Non-pigmented ciliary epithelial cell (primary cell): ENCODE measurements at places on chromosomes 3 and 15.

GRCh38 chr3:25493246-25493645 is 65.2 kb downstream of the RARB start:
- DNase-seq = no peak

- peak; percentile 20 for DNase-seq
Measured at GRCh38 chr3:115518100-115518852, 105.0 kb upstream of the GAP43 start.

- DNase-seq = no peak
Measured at GRCh38 chr3:195044411-195044810, 226.5 kb downstream of the XXYLT1 start.

GRCh38 chr3:117019082-117019713 is 309.6 kb downstream of the TUSC7 start:
- peak; percentile 15 for DNase-seq

DNA sequence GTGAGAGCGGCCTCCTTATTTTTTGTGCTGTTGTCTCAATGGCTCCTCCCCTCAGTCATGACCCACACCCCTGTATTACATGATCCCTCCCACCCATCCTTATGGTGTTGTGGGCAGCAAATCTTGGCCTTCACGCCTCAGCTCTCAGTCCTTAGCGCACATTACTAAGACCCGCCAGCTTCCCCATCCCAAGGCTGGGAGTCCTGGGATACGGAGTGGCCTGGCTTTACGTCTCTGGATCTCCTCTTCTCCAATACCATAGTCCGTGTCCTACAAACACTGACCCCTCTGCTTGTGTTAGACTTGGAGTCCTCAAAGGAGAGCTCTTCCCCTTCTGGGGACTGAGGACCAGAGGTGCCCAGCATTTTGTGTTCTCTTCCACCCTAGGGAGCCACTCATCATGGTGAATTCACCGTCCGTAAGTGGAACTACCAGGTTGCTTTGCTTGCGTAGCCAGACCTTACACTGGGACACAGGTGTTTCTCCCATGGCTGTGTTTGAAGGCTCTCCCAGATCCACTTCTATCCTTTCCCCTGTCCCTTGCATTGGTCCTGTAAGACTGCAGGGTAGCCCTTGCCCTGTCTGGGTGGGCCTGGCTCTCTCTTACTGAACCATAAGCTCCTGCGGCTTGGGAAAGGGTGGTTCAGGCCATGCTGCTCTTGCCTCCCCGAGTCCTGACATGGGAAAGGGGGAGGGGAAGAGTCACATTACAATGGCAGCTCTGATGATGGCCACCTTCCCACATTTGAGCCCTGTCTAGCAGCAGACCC is 13.6 kb downstream of the GRM2 start:
- no peak for DNase-seq

- DNase-seq = no peak
Measured at GRCh38 chr3:27632431-27633223, 89.5 kb downstream of the EOMES start.

DNA sequence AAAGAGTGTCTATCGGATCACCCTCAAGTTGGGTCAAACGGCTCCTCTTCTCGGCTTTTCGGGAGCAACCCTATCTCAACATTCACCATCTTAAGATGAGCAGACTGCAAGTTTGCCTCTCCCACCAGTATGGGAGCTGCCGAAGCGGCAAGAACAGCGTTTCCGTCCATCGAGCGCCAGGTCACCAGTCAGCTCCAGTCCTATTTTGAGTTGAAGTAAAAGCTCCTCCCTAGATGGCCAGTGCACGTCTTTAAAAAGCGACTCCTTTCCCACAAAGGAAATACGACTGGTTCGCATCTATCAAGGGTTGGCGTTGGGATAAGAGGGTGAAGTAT is 369 bp upstream of the U2SURP start:
- DNase-seq = no peak

DNA sequence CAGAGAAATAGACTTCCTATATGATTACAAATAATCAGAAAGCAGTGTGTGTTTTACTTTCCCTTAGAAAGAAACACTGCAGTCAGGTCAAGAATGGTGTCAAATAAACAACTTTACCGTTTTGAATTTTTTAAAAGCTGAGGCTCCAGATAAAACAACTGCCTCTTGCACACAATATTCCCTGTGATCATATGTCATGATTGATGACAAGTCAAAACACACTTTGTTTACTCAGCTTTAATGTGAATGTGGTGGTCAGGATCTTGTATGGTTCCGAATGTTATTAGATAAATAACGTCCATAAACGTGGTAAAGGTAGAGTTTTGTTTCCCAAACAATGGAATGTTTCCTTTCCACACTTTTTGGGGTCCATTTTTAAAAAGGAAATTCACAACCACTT is 428.4 kb upstream of the MDFIC2 start:
- no peak for DNase-seq

DNA sequence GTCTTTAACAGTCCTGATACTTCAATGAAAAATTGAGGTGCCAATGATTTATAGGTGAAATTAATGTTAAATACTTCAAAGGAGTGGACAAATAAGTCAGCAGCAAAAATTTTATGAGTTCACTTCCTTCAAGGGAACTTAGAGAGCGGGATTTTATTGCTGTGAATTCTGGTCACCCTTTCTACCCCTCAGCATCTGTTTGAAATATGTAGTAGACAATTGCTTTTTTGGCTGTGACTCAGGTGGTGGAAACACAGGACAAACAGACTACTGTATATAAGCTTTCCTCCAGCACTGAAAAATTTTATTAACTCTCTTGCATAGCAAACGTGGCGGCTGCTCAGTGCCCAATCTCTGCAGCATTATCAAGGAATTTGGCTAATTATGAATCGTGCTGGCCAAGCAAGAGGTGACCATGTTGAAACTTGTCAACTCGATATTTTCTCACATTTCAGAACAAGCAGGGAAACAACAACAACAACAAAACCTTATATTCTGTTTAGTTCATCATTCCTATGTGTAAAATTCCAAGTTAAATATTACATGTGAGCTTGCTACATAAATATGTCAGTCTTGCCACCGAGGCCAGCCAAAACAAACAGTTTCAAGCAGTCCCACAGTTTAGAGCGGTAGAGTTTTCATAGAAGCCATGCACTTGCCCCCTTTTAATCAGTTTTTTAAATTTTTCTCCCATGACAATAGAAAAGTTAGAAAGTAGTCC is 420.2 kb downstream of the FOXP1 start:
- no peak for DNase-seq

GRCh38 chr3:4030624-4031023 is 231.4 kb downstream of the LRRN1 start:
- DNase-seq = no peak

DNA sequence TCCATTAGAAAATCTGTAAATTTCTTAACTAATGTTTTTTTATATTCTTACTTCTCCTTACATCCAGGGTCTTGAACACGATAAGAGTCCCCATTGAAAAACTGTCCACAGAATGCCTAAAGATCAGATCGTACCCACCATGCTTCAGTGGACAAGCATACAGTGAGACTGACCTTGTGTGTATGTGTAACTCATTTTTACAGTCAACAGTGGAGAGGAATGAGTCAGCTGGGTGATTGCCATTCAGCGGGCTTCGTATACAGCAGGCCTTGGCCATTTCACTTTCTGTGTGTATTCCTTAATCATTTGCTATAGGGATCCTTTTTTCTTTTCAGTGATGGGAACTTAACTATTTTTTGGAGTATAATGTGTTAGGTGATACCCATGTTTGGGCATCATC is 10.6 kb downstream of the PARP14 start:
- DNase-seq = peak; percentile 61

GRCh38 chr3:74304424-74304823 is 310.0 kb downstream of the CNTN3 start:
- DNase-seq = no peak

DNA sequence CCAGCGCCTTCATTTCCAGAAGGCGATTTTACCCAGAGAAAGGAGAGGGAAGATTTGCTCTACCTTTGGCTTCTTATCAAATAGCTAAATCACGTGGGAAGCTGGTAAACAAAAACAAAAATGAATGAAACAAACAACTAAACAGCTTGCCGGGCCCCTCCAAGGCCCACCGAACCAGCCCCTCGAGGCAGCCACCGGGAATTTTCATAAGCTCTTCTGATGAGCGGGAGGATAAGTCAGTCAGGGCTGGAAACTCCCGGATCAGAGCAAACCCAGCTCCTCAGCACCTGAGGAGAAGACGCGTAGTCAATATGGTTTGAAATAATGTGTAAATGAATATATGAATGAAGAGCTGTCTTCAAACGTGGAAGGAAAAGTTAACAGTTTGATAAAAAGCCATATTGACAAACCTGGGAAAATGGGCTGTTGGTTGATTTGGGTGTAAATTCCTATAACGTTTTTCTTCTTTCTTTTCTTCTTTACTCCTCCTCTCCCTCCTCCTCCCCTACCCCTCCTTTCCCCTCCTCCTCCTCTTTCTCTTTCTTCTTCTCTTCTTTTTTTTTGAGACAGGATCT is 10.7 kb downstream of the RPLP1 start:
- DNase-seq = no peak

GRCh38 chr3:9184461-9184835 is 65.0 kb downstream of the SRGAP3 start:
- no peak for DNase-seq

DNA sequence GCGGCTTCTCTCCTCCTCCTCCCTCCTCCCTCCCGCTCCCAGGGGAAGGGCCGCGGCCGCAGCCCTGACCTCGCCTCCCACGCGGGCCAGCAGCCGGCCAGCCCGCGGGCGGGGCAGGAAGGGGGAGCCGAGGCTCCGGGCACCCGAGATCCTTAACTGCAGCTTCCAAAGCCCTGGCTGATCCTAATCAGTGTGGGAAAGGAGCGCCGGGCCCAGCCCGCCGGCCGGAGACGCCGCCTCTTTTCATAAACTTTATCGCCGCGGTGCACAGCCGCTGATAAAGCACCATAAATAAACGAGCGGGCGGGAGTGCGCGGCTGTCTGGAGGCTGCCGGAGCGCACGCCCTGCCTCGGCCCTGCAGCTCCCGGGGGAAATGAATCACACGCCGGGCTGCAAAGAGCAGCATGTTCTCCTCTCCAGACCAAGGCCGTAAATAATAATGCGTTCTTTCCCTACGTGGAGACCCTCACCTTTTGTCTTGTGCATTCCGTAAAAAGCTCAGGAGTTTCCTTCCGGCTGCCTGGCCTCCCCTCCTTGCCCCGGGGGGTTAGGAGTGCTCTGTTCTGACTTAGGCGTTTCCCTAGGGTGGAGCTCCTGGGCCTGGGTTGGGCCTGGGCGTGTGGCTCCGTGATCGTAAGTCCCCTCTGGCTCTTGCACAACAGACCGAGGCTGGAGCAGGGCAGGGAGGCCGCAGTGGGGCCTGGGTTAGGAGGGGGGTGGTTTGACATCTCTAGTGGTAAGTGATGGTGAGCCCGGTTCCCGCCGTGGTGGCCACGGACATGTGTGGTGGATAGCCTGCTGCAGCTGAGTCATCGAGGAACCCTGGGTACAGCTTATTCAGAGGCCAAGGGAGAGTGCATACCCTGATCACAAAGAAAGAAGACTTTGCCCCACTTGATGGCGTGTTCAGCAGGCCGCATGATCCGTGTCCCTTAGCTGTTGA is 132.6 kb upstream of the HES1 start:
- DNase-seq = peak; percentile 73

- no peak for DNase-seq
Measured at GRCh38 chr3:38840987-38841386, 25.0 kb upstream of the SCN10A start.

GRCh38 chr3:72816862-72817355 is 31.3 kb downstream of the SHQ1 start:
- DNase-seq = no peak

GRCh38 chr15:73275862-73276261 is 92.9 kb downstream of the HCN4 start:
- no peak for DNase-seq

DNA sequence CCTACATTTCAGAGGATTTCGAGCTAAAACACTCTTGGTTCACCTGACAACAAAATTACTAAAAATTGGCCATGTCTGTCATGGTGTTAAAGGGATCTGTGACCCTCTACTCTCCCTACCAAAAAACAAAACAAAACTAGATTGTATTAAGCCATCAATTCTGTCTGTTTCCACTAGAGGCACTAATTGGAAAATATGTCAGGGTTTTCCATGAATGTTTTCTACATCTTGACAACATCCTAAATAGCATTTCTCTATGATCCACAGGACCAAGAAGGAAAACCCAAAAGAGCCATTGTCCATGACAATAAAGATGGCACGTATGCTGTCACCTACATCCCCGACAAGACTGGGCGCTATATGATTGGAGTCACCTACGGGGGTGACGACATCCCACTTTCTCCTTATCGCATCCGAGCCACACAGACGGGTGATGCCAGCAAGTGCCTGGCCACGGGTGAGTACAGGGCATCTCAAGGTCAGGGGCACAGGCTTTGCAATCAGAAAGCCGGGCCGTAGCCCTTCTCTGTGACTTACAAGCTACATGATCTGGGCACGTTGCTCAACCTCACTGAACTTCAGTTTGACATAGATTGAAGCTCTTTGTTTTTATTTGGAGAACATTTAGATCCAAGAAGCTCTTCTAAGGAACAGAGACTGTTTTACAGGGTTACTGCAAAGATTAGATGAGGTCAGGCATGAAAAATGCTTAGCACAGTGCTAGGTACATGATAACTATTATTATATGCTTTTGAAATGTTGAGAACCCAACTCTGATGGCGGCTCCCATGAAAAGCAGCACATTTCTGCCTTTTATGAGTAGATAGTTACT is 74.8 kb downstream of the DNASE1L3 start:
- no peak for DNase-seq

GRCh38 chr15:97984157-97984556 is 23.7 kb downstream of the ARRDC4 start:
- DNase-seq = no peak

DNA sequence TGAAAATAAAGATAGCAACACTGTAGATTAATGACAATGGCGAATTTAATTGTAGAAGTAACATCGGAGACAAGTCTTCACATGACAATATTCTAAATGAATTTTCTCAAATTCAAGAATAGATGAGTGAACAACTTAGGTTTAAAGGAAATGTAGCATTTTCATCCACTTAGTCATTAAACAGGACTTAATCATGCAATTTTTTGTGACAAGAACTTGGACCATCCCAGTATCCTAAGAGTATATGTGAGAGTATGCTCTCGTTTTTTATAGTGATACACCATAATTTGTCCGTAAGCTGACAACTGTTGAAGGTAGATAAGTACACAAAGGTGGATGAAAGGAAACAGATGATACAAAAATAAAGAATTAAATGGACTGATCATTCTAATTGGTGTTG is 81.5 kb downstream of the DLG1 start:
- DNase-seq = no peak

DNA sequence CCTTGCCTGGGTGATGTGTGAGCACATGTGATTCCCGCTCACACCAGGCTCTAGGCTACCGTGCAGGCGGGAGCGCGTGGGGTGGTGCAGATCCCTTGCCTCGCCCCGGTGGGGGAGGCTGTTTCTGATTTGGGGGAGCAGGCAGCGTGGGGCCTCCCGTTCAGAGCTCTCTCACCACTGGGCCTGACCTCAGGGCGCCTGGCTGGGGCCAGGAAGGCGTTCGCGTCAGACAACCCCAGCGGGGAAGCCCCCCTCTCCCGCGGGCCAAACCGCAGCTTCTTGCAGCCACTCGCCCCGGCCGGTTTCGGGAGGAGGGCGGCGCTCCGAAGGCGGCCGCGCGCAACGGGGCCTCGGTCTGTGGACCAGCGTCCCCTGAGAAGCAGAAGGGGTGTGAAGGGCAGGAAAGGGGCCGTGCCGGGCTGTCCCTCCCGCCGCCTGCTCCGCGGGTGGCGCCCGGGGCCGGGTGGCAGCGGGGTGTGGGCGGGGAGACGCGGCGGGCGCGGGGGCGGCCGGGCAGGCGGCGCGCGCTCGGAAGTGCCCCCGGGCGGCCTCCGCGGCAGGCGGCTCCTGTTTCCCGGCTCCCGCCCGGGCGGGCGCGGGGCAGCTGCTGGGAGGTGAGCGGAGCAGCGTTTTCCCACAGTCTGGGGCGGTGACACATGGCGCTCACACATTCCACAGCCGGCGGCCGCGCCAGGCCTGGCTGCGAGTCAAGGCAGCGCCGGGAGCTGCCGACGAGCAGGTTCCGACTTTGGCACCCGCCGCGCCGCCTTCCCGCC is 65.1 kb upstream of the HES1 start:
- peak; percentile 67 for DNase-seq
